ENCODE measurements at places on chromosomes 16 and 17. TPM values are rescaled to one million over a fixed set of nuclear protein-coding genes. Genes with fewer than 3 reads are reported as not detected.

The SLC16A3 gene
- total RNA-seq: 26.0 TPM

- no peak for DNase-seq
- H3K4me1 ChIP-seq: no peaks in the 10 kb centered on the region
- H3K36me3 ChIP-seq: peaks cover 5% of the 10 kb centered on the region
- peak overlapping the region; percentile 93 for H3K4me3 ChIP-seq
Observed at GRCh38 chr17:81238490-81238814, 403 bp downstream of the TEPSIN start.

- H3K36me3 ChIP-seq: peaks cover 8% of the 10 kb centered on the region
- DNase-seq: no peak
- no peak overlapping the region for H3K4me3 ChIP-seq
- H3K4me1 ChIP-seq: no peaks in the 10 kb centered on the region
Observed at GRCh38 chr16:87960852-87961251, 9.6 kb downstream of the BANP start.

The MGAT5B gene
- total RNA-seq: 4.6 TPM

DNA sequence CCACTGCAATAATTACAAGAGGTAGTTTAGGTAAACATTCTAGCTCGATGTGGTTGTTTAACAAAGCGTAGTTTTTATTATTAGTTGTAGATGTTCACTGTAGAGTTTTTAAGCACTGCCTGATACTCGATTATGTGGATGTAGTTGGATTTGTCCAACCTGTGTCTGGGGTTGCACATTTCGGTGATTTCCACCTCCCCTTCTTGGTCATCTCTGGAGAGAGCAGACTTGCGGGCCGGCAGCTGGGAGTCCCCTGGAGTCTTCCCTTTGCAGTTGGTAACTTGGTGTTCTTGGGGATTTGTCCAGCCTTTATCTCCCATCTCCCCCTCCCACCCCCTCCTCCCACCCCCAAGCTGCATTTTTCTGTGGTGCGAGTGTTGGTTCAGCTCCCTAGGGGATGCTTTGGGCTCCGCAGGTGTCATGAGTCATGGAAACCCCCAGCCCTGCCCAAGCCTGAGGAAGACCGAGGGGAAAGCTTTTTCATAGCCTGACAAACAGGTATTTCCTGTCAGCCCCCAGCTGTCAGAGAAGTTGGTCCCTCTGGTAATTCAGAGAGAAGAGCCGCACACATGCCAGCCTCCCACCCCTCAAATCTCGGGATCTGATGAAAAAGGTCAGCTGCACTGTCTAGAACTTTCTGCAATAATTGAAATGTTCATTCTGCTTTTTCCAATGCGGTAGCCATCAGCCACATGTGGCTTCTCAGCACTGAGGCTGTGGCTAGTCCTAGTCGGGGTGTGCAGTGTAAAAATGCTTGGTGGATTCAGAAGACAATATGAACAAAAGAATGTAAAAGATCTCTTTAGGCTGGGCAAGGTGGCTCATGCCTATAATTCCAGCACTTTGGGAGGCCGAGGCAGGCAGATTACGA lies 50.3 kb downstream of the KSR1 start:
- H3K36me3 ChIP-seq: peaks cover 15% of the 10 kb centered on the region
- peak overlapping the region; percentile 6 for H3K4me3 ChIP-seq
- peaks cover 17% of the 10 kb centered on the region for H3K4me1 ChIP-seq
- no peaks in the 10 kb centered on the region for H3K27me3 ChIP-seq
- DNase-seq: peak; percentile 82

DNA sequence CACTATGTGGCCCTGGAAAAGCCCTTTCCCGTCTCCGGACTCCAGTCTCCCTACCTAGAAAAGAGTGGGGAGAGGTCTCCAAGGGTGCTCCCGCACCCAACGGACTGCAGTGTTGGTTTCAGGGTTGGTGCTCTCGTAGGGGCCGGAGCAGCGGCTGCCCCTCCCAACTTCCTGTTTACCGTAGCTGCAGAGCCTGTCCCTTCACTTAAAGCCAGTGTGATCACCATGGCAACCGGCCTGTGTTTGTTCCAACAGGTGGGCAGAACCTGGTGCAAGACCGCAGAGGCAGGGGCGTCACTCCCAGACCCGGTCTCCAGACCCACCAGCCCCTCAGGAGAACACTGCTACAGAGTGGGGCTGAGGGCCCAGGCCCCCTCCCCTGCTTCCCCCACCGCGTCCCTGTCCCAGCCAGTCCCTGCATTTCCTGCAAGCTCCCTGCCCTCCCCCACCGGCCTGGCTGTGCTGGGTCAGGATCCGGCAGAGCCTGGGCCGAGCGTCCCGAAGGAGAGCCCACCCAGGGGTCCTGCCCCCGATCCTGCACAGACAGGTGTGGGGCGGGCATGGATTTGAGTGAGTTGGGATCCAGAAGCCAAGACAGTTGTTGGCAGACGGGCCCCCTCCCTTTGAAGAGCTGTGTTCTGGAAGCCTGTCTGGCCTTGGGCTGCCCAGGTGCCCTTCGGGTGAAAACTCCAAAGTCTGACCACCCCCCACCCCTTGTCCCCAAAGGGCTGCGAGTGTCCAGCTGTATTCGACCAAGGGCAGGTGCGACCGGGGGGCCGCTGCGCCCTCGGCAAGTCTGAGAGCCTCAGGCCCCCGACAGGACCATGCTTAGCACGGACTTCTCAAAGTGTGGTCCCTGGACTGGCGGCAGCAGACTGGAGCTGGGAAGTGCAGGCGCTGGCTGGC lies 1.5 kb upstream of the BAIAP3 start:
- no peaks in the 10 kb centered on the region for H3K4me1 ChIP-seq
- H3K36me3 ChIP-seq: no peaks in the 10 kb centered on the region
- peaks cover 16% of the 10 kb centered on the region for H3K27me3 ChIP-seq
- no peak overlapping the region for H3K27ac ChIP-seq
- peak; percentile 96 for DNase-seq
- peak overlapping the region; percentile 54 for H3K4me3 ChIP-seq

All from H9 (cell line).